CD14-positive monocyte (primary cell): ENCODE measurements at places on chromosomes 6 and 20.

DNA sequence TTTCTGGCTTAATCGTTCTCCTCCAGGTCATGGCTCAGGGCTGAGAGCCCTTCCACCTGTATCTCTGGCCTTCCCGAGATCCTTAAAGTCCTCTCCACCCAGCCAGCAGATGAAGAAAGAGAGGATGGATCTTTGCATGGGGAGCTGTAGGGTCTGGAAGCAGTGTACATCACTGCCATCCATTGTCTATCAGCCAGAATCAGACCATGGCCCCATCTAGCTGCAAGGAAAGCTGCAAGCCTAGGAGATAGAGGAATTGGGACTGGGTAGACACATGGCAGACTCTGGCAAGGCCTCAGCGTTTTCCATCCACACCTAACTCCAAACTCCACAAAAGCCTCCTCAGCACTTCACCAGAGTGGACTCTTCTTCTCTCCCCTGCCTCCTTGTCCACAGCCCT lies 113.8 kb upstream of the MAFB start:
- H3K4me3 ChIP-seq = no peak overlapping the region
- no peak overlapping the region for H3K27ac ChIP-seq
- H3K36me3 ChIP-seq = no peaks in the 10 kb centered on the region
- no peaks in the 10 kb centered on the region for H3K4me1 ChIP-seq
- H3K27me3 ChIP-seq = no peaks in the 10 kb centered on the region
- DNase-seq = no peak

GRCh38 chr6:3277251-3277650 lies 18.5 kb downstream of the PSMG4 start:
- H3K27ac ChIP-seq = no peak overlapping the region
- no peaks in the 10 kb centered on the region for H3K4me1 ChIP-seq

DNA sequence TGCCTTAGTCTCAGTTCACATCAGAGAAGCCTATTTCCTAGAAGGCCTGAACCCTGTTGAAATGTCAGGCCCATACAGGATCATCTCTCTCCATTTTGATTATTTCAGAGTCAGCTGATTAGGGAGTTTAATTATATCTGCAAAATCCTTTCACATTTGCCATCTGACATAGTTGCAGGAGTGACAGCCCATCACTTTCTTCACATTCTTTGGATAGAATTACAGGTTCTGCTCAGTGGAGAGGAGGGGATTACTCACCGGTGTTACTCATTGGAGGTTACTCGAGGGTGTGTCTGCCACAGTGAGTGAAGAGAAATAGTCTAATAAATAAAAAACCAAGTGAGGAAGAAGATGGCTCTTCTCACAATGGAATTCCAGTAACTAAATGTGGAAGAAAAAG lies 216.8 kb downstream of the TMEM242 start:
- peaks cover 9% of the 10 kb centered on the region for H3K36me3 ChIP-seq
- DNase-seq = no peak
- no peaks in the 10 kb centered on the region for H3K4me1 ChIP-seq
- no peaks in the 10 kb centered on the region for H3K27me3 ChIP-seq

DNA sequence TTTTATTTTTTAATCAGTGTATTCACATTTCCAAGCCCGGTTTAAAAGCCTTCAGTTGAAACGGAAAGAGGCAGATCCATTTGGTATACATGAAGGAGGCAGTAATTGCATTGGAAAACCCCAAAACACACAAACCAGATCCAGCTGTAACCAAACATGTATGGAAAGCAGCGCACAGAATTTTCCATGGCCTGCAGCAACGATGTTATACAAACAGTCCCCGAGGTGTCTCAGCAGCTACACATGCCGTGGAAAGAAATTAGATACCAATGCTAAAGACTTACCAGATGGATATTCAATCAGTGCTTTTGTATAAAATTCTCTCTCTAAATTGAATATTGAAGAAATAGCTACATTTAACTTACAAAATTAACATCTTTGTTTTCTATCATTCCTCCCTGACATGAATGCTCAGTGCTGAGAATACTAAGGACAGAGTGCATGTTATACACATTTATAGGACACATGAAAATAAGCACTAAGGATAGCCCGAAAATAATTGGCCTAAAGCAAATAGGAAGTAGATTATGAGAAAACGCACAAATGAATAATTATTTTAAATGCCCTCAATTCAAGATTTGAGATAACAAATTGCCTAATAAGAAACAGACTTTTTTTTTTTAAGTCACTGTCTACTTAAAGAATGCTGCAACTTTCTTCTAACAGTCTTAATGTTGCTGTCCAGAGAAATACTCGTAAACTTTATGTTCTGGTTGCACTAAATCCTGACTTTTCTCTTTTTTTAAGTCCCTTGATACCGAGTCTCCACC lies 713.1 kb downstream of the HDGFL1 start:
- H3K4me1 ChIP-seq = peaks cover 7% of the 10 kb centered on the region
- no peak overlapping the region for H3K27ac ChIP-seq
- no peak overlapping the region for H3K4me3 ChIP-seq

DNA sequence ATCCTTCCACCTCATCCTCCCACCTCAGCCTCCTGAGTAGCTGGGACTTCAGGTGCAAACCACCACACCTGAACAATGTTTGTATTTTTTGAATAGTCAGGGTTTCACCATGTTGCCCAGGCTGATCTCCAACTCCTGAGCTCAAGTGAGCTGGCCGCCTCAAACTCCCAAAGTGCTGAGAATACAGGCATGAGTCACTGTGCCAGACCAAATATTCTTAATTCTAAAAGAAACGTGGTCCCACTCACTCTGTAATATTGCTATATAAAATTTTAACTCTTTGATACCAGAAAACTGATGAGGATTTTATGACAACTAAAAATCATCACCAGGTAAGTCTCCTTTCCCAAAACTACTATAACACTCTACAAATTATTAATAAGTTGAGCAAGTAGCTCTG lies 716.8 kb upstream of the GJE1 start:
- H3K27me3 ChIP-seq = no peaks in the 10 kb centered on the region
- H3K36me3 ChIP-seq = no peaks in the 10 kb centered on the region

DNA sequence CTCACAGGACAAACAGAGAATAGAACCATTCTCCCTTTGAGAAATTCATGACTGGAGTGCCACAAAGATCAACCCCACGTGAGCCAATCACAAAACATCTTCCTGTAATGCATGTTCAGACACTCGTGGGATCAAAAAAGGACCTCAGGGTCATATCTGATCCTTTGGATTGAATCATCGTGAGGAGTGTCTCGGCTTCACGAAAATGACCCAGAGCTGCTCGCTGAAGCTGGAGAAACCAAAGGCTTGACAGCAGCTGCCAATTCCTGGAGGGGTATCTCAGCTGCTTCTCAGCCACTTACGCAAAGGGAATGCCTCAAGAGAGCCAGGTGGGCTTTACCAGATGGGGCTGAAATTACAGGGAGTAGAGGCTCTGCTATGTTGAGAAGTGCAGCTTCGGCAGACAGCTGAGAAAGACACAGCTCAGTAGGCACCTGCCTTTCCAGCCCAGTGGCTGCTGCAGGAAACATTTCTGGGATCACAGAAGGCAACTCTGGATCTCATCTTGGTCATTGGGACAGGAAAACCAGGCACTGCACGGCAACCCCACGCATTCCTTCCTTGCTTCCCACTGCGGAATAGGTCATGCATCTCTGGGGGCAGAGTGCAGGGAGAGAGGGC lies 813.1 kb downstream of the KIF16B start:
- no peak overlapping the region for H3K4me3 ChIP-seq
- H3K36me3 ChIP-seq = no peaks in the 10 kb centered on the region
- no peak for DNase-seq
- H3K27ac ChIP-seq = no peak overlapping the region
- H3K27me3 ChIP-seq = no peaks in the 10 kb centered on the region

GRCh38 chr6:72675396-72675795 lies 53.5 kb downstream of the KCNQ5 start:
- H3K4me3 ChIP-seq = no peak overlapping the region
- no peak for DNase-seq
- no peak overlapping the region for H3K27ac ChIP-seq
- H3K27me3 ChIP-seq = no peaks in the 10 kb centered on the region
- no peaks in the 10 kb centered on the region for H3K4me1 ChIP-seq
